ENCODE measurements at places on chromosomes 7 and 10.

DNA sequence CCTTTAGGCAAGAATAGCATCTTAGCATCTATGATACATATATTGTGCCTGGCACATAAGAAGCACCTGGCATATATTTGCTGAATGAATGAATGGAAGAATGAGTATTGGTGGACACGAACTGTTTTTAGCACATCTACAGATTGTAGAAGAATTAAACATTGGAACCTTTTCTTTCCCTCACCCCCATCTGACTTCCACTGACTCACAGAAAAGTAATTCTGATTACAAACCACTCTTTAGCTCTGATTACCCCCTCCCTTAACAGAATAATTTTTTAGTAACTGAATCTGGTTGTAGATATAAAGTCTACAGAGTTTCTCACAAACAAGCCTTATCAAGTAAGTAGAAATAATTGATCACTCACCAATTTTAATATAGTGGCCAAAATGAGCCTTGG is 31.9 kb downstream of the SLC26A4 start:
- DNase-seq: no peak

DNA sequence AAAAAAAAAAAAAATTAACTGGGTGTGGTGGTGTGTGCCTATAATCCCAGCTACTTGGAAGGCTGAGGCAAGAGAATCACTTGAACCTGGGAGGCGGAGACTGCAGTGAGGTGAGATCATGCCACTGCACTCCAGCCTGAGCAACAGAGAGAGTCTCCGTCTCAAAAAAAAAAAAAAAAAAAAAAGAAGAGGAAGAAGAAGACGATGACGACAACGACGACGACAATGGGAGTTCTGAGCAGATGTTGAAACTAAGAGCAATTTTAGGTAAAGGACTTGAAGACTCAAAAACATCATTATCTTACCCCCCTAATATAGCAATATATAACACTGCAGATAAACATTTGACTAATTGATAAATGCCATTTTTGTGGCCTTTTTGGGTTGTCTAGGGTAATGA is 39.5 kb upstream of the PPP1R17 start:
- DNase-seq: no peak

DNA sequence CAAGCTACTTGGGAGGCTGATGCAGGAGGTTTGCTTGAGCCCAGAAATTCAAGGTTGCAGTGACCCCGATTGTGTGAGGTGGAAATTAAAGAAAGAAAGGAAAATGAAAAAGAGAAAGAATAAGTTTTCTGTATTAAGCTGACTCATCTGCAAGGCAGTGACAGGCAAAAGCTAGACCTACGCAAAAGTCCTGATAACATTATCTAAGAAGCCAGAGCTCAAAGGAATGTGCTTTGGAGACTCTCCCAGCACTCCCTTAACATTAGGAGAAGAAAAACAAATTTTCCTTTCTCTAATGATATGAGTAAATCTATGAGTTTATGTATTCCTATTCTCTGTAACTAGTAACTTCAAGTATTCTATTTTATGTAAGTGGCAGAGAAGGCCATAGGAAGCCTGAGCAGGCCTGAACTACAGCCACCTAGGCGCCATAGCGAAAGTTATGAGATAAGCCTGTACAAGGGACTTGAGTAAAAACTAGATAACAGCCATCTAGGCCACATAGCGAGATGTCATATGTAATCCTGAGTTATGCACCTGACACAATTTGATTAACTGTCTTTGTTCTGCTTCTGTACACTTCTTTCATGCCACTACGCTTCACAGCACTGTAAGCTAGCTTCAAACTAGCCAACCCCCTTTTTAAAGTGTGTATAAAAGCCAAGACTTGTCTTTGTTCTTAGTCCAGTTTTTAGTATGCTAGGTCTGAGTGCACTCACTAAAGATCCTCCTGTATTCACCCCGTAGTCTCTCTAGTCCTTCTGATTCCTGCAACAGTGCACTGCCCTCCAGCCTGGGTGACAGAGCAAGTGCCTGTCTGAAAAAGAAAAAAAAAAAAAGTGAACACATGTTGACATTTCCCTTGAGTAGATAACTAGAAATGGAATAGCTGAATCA is 9.4 kb upstream of the ZWINT start:
- no peak for DNase-seq

DNA sequence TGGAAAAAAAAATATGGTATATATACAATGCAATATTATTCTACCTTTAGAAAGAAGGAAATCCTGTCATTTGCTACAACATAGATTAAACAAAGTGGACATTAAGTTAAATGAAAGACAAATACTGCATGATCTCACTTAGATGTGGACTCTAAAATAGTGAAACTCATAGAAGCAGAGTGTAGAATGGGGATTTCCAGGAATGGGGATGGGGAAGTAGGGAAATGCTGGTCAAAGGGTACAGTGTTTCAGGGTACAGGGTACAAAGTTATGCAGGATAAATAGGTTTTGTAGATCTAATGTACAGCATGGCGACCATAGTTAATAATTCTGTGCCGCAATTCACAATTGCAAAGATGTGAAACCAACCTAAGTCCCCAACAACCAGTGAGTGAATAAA is 385.5 kb downstream of the SFMBT2 start:
- no peak for DNase-seq

- DNase-seq: no peak
Observed at GRCh38 chr7:100963386-100963785, 6.0 kb upstream of the MUC12 start.

GRCh38 chr7:116339564-116339963 is 129.2 kb downstream of the TES start:
- DNase-seq: no peak

DNA sequence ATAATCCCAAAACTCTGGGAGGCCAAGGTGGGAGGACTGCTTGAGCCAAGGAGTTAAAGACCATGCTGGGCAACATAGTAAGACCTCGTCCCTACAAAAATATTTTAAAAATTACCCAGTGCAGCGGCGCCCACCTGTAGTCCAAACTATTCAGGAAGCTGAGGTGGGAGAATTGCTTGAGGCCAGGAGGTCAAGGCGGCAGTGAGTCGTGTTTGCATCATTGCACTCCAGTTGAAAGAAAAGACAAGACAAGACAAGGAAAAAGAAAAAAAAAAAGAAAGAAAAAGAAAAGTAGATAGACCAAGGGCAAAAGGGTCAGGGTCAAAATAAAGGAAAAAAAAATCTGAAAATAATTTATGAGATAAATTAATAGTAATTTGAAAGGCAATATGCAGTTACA is 5.8 kb downstream of the ANXA7 start:
- DNase-seq: no peak

GRCh38 chr7:90349305-90349704 is 2.8 kb downstream of the GTPBP10 start:
- no peak for DNase-seq

DNA sequence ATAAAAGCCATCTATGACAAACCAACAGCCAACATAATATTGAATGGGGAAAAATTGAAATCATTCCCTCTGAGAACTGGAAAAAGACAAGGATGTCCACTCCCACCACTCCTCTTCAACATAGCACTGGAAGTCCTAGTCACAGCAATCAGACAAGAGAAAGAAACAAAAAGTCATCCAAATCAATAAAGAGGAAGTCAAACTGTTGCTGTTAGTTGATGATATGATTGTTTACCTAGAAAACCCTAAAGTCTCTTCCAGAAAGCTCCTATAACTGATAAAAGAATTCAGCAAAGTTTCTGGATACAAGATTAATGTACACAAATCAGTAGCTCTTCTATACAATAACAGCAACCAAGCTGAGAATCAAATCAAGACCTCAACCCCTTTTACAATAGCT is 285.1 kb upstream of the PHF14 start:
- DNase-seq: no peak

GRCh38 chr10:76337641-76338040 is 906.2 kb downstream of the LRMDA start:
- no peak for DNase-seq

DNA sequence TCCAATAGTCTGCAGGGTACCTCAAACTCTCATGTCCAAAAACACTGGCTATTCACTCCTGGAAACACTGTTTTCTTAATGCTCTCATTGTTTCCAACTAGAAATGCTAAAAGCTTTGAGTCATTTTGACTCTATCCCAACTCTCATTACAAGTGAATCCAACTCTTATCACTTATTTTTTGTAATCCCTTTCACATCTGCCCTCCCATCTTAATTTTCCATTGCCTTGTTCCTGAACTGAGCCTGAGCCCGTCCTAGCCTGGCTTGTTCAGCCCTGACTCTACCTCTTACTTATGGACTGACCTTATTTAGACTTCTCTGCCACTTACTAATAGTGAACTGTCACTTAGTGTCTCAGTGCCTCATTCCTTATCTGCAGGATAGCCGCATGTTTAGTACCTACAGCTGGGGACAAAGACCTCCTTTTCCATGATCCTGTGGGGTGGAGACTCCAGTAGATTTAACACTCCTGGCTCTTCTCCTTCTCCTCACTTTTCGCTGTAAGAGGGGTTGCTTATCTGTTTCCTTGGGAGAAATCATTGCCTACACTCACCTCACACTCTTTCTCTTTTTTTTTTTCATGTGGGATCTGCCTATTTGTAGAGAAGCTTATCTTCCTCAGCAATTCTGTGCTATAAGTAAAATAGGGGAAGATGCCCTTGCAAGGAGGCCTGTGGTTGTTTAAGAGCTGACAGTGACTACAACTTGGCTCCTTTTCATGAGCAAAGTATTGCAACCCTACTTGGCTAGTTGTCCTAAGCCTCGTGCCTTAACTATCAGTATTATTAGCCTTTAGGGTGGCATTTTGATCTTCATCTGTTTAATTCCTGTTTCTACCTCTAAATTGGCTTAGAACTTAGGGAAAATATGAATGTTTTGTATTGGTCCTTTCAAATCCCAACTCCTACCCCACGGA is 56.4 kb downstream of the SLC16A12 start:
- DNase-seq: no peak

All from GM18507 (cell line).